ENCODE measurements at places on chromosomes 7 and 10.

DNA sequence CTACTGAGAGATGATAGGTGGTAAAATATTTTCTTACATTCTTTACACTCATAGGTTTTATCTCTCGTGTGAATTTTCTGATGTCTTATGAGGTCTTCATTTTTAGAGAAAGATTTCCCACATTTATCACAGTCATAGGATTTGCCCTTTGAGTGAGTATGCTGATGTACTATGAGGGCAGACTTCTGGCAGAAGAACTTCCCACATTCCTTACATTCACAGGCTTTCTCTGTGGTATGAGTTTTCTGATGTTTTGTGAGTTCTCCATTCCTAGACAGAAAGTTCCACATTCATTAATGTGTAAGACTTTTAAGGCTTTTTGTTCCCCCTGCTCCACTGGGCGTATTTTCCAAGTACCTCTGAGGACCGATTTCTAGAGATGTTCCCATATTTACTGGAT lies 23.5 kb downstream of the ZNF25 start:
- DNase-seq = no peak

DNA sequence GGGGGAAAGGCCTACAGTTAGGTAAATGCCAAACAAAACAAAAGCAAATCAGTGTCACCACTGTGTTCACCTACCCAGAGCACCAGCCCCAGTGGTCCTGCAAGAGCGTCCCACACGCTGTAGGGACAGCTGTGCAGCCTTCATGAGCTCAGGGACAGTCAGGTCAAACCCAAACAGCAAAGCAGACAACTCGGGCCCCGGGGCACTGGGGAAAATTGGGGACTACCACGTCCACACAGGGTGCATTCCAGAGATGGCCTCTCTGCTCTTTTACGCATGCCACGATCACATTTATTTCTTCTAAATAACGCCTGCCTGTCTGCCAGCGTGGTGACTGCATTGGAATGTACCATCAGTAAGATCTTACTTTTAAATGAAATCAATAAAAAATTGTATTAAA lies 21.7 kb downstream of the EBF3 start:
- DNase-seq = no peak

- DNase-seq = no peak
Measured at GRCh38 chr10:1454951-1455350, 282.4 kb downstream of the ADARB2 start.

DNA sequence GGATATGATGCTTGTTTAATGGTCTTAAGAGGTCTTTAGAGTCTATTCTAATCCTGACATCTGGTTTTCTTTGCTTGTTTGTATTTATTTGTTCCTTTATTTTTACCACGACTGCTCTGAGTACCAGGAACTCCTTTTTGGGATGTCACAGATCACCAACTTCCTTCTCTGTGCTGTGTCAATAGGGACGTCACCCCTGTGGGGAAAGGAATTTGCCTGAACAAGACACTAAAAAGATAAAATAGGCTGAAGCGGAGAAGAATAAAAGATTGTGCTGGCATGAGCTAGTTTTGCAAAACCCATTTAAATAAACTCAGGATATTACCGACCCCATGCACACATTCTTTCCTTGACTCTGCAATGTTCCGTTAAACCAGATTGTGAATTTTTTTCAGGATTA lies 27.7 kb downstream of the MGMT start:
- DNase-seq = no peak

GRCh38 chr10:78407009-78407711 lies 373.5 kb downstream of the RPS24 start:
- peak; percentile 92 for DNase-seq

- DNase-seq = no peak
Measured at GRCh38 chr10:75662715-75663114, 231.3 kb downstream of the LRMDA start.

- no peak for DNase-seq
Measured at GRCh38 chr10:125089469-125089868, 70.9 kb downstream of the CTBP2 start.

DNA sequence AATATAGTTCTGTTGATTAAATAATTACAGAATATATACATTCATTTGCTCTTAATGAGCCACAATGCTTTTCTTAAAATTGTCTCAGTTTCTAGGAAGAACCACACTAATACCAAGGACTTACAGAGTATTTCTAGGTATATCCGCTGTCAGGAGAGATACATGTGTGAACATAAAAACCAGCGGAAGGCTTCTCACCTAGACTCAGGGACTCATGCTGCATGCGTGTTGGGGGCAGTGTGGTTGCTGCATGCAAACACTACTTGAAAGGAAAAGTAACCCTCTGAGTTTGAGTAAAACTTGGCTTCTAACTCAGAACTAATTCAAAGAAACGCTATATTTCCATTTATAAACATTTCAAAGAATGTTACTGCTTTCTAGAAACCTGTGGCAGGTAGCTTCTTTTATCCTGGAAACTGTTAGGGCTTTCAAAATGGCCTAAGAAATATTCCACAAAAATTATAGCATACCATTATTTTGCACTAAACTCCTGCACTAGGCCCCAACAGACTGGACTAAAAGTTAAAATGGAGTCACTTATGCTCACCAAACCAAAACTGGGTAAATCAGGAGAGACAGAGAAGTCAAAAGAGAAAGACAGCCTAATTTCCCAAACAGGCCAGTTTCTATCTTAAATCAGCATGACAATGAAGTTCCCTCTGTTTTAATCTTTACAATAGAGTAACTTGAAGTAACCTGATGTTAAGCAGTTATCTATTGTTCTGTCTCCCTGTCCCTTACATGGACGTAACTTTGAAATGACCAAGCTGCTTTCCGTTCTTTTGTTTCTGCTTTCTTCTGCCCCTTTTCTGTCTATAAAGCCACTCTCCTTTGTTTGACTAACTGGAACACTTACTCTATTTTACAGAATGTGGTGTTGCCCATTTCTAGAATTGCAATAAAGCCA lies 95.2 kb upstream of the FAM133B start:
- DNase-seq = no peak

- DNase-seq = no peak
Measured at GRCh38 chr10:132396494-132397035, 435 bp upstream of the PWWP2B start.

GRCh38 chr7:96707901-96708774 lies 1.5 kb downstream of the SEM1 start:
- DNase-seq = no peak

DNA sequence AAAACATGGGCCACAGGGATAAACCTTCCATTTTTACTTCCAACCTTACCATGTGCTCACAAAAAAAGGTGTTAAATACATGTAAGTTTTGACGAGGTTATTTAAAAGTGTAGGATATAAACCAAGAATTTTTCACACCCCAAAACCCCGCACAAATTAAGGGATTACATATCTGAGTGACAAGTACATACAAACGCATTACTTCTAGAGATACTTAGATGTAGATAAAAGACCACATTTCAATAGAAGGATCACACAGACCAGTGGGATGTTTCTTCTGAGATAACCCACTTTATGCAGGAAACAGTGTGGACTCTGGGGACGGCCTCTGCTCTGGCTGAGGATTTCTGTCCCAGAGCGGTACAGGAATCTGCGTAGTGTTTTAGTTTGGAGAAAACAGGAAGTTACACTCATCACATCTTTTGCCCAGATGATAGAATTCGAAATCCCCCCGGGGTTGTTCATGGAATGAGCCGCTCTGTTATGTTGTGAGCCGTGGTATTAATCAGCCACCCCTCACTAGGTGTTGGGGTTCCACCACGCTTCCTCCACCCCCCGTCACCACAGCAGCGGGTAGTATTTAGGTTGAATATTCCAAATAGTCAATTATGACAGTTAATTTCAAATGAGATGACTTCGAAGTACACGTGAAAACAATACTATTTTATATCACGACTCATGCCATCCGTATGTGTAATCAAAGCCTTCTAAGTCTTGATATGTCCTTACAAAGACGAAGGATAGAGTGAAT lies 1.3 kb upstream of the CUL1 start:
- DNase-seq = no peak

DNA sequence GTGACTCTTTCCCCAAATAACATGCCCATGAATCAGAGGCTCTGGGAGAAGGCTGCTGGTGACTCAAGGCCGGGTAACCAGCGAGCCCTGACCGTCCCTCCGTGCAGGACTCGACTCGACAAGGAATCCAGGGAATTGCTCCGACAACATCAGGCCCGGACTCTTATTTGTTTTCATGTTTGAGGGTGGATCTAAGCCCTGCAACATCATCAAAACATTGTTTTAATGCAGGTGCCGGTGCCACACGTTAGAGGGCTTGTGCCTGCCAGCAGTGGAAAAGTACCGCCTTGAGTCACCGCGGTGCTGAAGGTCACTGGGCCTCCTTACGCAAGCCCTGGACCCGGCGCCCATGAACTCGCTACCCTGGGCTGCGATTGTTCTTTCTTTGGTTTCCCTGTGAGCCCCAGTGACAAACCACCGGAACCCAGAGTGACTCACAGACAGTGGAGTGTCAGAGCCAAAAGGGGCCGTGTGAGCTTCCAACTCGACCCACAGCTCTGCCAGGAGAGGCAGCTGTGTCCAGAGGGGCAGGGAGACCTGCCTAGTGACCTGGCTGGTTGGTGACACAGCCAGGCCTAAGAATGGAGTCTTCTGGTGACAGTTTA lies 139.4 kb upstream of the SHH start:
- no peak for DNase-seq

DNA sequence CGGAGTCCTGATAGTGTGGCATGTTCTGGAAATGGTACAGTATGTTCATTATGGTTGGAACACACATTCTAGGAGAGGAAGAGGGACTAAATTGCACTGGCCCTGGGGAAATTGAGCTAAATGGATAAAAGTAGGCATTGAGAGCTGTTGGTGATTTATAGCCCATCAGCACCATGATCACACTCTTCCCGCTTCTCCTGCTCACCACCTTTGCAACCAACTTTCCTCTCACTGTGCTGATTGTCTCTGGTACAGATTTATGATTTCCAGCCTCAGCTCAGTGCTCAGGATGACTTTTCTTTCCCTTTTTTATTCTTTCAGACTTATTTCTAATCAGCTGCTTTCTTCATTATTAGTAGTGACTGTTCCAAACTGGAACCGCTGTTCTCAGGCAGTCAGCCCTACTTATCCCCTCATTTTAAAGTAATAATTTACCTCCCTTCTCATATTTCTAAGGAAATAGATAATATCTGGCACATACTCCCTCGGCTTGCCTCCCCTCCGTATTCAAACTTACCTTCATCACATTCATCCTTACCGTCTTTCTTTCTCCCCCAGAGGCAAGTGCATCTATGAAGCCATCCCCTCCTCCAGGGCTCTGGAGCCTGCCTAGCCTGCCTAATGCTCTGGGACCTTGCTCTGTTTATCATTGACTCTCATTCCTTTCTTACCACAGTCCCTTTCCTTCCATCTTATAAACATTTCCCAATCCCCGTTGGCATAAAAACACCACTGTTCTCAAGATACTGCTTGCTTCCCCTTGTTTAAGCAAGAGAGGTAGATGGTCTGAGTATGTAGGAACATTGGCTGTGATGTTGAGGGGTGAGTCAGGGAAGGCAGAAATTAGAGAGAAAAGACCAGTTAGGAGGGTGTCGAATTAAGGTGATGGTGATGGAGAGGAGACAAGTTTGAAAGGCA lies 51.6 kb upstream of the RPA3 start:
- no peak for DNase-seq

GRCh38 chr7:1123715-1124114 lies 35.8 kb downstream of the GPER1 start:
- peak; percentile 47 for DNase-seq

DNA sequence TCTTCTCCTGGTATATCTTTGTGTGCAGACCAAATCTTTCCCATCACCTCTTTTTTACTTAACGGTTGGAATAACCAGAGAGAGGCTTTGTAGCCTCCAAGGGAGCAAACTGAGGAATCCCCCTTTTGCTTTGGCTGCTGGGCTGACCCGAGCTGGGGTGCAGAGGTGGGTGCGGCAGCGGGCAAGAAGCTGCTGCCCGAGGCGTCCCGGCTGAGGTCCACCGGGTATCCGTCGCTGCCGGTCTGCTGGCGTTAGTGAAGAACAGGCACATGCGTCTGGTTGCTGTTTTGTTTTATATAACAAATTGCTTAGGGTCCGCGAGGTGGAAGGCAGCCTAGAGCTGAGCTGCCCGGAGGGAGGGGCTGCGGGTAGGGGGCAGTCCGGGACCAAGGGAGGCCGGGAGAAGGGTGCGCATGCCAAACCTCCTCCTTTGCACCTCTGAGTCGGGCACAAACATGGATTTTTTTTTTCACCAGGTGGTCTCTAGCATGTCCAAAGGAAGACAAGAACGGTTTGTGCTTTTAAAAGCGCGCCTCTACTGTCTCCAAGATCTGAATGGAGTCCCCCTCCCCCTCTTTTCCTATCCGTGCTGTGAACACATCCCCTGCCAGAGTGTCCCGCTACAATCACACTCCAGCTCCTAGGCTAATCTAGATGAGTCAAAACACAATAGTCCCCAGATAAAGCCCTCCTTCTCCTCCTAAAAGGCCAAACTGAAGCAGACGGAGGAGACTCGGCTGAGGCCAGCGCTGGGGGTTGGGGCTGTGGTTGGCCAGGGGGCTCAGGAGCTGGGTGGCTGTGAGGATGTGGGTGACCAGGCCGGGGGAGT lies 6.8 kb upstream of the GATA3 start:
- DNase-seq = peak; percentile 68

- DNase-seq = peak; percentile 64
Measured at GRCh38 chr7:148262721-148263229, 327.8 kb upstream of the C7orf33 start.

DNA sequence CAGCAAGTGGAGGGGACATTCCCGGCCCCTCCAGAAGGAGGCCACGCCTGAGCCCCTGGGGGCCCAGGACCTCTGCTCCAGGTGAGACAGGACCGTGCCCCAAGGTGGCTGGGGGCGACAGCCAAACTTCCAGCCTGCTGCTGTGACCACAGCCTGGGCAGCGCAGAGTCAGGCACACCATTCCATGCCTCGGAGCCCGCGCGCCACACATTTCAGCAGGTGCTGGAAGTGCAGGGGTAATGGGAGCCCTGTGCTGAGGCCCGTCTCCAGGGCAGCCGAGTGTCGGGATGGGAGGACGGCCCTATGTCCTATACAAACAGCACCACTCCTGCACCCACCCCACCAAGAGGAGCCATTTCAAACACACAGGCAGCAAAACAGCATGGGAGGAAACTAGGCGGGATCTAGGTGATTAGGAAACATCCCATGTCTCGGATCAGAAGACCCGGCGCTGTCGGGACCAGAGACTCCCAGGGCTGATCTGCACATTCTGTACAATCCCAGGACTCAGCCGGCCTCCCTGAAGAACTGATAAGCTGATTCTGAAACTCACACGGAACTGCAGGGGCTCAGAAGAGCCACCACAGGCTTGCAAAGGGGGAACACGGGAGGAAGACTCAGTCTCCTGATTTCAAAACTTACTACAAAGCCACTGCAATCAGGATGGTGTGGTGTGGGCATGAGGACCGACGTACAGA lies 272.3 kb downstream of the ELFN1 start:
- no peak for DNase-seq

All from H1 (cell line).